ENCODE measurements at places on chromosomes 7 and 10.

DNA sequence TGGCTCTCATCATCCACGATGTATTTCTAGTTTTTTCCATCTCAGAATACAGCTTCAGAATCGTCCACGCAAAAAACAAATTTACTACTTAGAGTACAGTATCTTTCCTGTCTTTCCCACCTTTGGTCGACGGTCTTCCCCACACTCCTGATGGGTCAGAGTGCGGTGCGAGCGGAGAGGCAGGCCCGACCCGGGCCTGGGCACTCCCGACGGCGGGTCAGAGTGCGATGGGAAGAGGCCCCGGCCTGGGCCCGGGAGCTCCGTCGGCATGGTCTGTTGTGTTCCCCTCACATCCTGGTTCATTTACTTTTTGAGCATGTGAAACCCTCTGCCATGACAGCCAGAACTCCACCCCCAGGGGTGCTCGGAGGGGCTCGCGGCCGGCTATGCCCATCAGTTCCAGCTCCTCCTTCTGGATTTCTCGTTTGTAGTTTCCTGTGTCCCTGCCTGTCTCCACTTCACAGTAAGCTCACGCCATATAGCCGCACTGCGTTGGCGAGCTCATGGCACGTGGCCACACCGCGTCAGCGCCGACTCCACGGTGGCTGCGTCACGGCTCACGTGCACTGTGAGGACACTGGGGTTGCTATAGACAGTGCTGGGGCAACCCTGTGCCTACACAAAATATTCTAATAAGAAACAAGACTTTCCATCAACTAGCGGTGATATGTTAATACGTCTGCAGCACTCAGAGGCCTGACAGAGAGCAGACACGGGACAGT, 7.8 kb downstream of the COX19 start:
- no peak for DNase-seq

DNA sequence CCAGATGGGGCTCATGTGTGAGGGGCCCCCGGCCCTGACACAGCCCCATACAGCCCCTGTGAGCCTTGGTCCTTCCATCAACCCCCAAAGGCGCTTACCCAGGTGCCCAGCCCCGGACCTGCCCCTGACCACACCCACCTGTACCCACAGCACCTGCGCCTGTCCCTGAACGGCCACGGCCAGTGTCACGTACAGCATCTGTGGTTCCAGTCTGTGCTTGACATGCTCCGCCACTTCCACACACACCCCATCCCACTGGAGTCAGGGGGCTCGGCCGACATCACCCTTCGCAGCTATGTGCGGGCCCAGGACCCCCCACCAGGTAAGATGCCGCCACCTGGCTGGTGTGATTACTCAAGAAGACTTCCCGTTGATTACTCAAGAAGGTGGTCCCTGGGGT, 33.5 kb downstream of the SH2B2 start:
- no peak for DNase-seq

DNA sequence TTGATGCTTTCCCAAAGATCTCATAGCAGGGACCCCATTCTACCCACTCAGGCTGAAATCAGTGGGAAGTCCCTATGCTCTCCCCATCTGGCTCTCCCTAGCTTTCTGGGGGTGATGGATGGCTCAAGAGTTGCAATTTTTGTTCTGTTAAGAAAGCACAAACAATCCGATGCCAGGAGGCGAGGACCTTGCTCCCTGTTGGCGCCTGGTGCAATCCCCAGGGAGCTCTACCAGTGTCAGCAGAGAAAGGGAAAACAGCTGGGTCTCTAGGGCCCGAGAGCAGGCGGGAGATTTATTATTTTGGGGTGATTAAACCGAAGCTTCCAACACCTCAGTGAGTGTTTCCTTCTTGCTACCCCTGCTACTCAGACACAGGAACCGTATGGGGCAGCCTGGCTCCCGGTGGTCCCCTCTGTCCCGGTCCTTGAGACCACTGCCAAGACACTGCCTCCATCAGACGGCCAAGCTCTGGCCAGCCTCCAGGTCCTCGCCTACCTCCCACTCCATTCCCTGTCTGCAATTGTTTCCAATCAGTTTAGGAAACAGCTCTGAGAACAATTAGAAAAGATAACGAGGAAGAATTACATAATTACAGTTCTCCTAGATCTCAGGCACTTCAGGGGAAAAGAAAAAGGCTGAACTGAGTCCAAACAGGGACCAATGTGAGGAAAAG, 147.9 kb downstream of the PLXNA4 start:
- DNase-seq, result no peak

DNA sequence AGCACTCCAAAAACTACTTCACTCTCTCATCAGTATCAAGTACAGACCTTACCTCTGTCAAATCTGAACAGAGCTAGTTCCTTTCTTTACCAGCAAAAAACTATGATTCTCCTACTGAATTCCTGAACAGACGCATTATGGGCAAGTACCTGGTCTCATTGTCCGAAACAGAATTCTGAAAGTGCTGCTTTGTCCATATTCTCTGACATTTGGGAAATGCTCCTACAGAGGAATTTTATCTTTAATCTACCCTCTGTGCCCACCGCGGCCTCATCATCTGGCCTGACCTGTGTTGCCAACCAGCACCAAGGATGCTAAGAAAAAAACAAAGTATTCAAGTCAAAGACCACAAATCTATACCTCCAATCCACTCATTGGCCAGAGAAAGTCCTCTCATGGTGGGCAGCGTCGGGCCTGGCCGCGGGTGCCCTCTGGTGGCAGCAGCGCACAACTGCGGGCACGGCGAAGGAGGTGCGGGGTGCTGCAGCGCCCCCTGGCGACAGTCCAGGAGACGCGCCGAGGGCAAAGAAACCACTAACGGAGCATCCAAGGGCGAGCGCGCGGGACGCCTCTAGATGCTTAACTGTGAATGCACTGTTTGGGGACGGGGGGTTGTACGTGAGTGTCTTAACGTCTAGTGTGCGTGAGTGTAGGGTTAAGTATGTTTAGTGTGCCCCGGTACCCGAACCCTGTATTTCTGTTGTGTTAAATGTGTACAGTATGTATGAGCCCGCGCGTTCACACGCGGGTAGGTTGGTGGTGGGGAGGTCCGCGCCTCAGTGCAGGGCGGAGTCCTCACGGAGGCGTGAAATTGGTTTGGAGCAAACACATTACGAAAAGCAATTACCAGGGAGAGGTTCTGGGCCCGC, 5.0 kb upstream of the GBX1 start:
- DNase-seq, result peak; percentile 61

DNA sequence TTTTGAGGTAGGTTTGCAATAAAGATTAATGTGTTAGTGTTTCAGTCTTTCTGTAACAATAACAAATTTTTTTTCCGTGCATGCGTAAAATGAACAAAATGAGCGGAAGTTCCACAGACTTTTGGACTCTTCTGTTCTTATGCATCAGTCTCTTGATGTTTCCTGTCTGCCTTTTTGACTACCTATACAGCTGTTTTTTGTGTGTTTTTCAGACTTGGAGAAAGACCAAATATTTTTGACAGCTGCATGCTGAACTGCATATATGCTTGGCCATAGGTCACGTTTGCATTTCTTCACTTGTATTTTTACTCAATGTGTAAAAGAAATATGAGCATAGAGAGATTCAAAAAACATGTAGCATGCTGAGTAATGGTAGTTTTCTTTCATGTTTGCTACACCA, 119.3 kb downstream of the BBS9 start:
- DNase-seq, result peak; percentile 20

GRCh38 chr7:9945857-9946256, 1027.8 kb upstream of the PHF14 start:
- peak; percentile 2 for DNase-seq

DNA sequence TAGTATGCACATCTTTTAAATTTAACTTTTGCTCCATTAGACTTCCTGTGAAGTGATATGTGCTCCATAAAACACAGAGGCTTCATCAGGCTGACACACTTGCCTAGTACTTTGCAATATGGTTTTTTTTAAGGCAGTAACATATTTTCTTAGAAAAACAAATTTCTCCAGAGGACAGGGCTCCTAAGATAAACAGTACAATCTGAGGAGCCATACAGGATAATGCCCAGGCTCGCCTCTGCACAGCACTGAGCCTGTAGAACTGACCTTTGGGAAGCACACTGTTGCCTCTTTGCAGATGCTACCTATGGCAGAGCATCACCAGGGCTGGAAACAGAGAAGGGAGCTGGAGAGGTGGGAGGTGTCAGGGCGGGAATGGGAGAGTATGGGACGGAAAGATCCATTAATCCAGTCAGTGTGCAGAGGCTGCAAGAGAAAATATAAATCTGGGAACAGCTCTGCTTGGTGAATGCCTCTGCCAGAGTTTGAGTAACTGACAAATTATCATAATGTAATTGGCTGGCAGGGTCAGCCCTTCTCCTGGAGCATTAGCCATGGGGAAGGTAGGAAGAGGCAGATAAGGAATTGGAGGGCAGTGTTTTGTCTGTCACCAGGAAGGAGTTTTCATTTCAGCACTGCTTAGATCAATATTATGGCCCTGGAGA, 132.3 kb downstream of the CREB5 start:
- DNase-seq, result no peak

DNA sequence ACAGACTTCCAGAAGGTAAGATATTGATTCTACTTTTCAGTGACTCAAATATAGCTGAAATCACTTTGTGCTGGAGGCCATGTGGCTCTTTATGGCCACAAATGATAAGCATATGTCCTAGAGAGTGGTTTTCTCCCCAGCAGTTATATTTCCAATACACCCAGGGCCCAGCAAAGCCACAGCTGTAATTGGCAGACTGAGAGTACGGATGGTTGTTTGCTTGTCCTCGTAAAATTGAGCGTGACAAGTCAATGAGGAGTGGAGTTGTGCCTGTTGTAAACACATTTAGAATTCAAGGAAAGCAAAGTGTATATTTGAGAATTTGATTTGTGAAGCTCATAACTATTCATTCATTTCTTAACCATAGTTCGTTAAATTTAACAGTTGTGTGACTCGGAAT, 201.8 kb downstream of the LHFPL3 start:
- DNase-seq, result no peak

GRCh38 chr10:113469796-113470195, 83.1 kb upstream of the HABP2 start:
- no peak for DNase-seq

DNA sequence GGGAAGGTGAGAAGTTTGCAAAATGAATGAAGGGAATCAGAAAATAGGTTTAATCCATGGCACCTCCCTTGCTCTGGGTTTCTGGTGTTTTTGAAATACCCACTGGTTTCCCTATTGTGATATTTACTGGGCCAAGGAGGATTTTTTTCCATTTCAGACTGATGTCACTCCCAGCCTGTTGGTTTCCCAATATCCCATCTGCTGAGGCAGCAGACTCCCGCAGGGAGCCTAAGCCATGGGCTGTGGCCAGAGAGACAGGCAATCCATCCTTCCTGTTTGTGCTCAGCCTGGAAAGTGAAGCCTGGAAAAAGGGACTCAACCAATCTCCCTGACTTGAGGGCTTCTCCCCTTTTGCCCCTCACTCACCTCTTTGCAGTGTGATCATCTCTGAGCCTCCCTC, 22.8 kb downstream of the FAM107B start:
- DNase-seq, result peak; percentile 13

DNA sequence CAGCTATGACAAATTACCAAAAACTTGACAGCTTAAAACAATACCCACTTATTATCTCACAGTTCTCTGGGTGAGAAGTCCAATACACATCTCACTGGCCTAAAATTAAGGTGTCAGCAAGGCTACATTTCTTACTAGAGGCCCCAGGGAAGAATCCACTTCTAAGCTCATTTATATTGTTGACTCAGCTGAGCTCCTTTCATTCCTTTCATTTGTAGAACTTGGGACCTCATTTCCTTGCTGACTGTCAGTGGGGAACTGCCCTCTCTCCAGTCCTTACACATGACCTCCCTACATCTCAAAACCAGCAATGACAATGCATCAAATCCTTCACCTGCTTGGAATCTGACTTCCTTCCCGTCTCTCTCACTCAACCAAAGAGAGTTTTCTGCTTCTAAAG, 240.3 kb downstream of the IPMK start:
- peak; percentile 51 for DNase-seq

- no peak for DNase-seq
Observed at GRCh38 chr10:6501931-6502330, 78.1 kb downstream of the PRKCQ start.

GRCh38 chr10:30396293-30396692, 37.7 kb upstream of the MAP3K8 start:
- no peak for DNase-seq

DNA sequence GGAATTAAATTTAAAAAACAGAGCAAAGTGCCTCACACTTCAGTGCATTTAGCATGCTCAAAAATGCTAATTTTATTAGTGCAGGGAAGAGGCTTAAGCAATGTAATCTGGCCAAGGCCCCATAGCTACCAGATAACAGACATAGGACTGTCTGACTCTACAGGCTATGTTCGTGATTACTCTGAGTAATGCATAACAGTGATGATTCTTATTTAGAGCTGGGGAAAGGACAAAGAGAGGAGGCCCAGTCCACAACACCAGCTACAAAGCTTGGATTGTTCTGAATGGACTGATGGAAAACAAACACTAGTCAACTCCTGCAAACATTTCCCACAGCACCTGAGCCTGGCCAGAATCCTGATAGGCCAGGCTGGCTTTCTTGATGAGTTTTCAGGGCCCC, 8.4 kb upstream of the CH25H start:
- DNase-seq, result no peak

GRCh38 chr10:102612964-102613275, 31.4 kb upstream of the TRIM8 start:
- no peak for DNase-seq

GRCh38 chr10:24988831-24989640, 26.9 kb downstream of the ENKUR start:
- no peak for DNase-seq

GRCh38 chr10:23474626-23475025, 35.8 kb downstream of the OTUD1 start:
- no peak for DNase-seq

DNA sequence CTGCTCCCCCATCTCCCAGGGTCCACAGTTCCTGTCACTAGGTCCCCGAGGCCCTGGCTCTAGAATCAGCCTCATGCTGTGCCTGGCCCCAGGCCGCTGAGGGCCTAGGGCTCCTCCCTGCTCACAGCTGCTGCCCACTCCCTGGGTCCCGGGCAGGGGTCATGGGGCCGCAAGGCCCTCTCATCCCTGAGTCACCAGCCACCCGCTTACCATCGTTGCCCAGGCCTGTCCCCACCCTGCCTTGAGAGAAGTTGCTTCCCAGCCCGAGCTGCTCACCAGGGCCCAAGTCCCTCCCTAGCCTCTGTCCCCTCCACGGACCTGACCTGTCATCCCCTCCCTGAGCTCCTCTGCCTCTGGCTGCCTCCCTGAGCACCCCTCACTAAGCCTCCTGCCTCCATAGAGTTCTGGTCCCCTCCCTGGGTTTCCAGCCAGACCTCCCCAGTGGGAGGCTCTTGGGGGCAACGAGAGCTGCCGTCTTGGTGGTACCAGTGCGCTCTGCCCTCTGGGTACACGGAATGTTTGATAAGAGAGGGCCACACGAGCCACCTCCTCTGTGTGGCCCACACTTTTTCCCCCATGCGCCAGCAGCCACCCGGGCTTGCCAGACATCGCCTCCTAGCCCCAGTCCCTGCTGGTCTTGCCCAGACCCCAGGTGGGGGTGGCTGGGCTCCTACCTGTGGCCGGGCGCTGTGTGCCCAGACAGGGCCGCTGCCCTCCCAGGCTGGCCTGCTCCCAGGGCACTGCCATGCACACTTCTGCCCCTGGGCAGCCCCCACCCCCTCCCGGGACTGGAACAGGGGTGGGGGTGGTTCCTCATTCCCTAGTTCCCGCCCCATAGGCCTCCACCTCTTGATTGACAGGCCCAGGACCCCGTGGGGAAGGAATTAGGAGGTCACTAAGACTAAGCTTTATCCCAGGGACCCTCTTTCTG, 21.3 kb downstream of the MLXIPL start:
- DNase-seq, result no peak

- no peak for DNase-seq
Observed at GRCh38 chr7:21868576-21868850, 77.2 kb downstream of the CDCA7L start.

GRCh38 chr7:37759526-37759925, 76.0 kb downstream of the GPR141 start:
- no peak for DNase-seq
